ENCODE measurements at places on chromosomes 4 and X.

DNA sequence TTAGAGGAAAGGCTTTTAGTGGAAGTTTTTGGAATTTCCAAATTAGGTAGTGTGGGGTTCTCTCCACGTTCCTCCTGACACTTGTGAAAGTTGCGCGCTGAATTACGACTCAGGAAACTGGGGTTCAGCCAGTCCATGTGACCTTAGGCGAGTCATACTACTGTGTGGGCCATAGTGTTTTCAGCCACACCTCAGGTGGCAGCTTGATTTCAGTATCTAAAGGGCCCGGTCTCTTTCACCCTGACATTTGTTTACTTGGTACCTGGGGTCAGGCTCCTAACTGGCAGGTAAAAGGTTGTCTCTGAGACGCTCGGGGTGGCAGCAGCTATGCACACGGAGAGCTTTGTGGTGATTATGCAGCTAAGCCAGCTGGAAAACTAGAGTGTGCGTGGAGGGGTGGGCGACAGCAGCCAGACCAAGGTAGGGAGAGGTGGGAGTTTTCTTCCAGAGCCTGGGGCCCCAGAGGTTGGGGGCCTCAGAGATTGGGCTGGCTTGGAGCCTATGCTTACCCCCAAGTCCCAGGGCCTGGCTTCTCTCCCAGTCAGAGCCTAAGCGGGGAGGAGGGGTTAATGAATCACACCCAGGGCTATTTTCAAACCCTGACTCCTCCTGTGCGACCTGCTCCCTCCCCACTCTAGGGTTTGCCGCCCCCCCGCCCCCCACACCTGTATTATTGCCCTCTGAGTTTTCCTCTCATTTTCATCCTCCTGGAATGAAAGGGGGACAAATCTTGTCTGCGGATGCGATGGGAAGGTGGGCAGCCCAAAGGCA, 47.2 kb downstream of the STARD8 start:
- no peak for DNase-seq

DNA sequence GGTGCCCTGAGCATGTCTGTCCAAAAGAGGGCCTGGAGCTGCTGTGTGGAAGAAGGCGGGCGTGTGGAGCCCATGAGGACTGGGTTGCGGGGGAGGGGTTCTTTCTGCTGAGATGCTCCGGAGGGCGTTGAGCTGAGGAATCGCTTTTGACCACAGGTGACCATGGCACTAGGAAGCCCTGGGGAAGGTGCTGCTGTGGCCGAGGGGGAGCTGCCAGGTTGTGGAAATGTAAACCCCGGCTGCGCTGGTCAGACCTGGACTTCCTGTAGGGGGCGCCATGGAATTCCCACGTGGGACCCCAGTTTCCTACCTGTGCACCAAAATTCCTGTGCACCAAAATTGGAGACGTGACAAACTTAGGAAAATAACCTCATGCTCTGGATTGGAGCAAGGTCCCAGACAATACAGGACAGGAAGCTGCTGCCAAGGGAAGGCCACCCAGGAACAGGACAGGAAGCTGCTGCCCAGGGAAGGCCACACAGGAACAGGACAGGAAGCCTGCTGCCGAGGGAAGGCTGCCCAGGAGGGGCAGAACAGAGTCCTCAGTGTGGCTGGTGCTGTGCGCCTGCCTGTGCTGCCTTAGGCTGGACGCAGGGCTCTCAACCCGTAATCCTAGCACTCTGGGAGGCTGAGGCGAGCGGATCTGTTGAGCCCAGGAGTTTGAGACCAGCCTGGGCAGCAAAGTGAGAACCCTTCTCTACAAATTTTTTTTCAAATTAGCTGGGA, 28.4 kb upstream of the UVSSA start:
- no peak for DNase-seq

- no peak for DNase-seq
Observed at GRCh38 chr4:123804196-123804721, 407.7 kb downstream of the SPRY1 start.

DNA sequence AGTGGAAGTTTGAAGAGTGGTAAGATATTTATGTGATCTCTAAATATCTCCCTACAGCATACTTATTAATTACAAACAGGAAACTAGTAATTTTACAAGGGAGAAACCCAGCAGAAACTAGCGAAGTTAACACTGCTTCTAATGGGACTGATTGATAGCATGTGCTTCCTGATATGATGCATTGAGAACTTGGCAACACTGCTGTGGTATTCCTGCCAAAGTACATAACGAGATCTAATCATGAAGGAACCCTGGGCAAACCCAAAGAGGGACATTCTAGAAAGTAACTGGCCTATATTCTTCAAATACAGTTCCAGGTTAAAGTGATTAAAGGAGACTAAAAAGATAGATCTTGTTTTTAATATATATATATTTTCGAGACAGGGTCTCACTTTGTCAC, 4.6 kb upstream of the GPR34 start:
- no peak for DNase-seq

- no peak for DNase-seq
Observed at GRCh38 chr4:32624943-32625603, 1904.9 kb downstream of the PCDH7 start.

GRCh38 chr4:14841801-14842768, 160.2 kb upstream of the CPEB2 start:
- DNase-seq: no peak

GRCh38 chr4:48664938-48665337, 115.1 kb downstream of the FRYL start:
- no peak for DNase-seq

GRCh38 chrX:109830157-109830703, 97.2 kb upstream of the ACSL4 start:
- DNase-seq: no peak

GRCh38 chr4:18798123-18798522, 776.6 kb upstream of the LCORL start:
- DNase-seq: no peak

DNA sequence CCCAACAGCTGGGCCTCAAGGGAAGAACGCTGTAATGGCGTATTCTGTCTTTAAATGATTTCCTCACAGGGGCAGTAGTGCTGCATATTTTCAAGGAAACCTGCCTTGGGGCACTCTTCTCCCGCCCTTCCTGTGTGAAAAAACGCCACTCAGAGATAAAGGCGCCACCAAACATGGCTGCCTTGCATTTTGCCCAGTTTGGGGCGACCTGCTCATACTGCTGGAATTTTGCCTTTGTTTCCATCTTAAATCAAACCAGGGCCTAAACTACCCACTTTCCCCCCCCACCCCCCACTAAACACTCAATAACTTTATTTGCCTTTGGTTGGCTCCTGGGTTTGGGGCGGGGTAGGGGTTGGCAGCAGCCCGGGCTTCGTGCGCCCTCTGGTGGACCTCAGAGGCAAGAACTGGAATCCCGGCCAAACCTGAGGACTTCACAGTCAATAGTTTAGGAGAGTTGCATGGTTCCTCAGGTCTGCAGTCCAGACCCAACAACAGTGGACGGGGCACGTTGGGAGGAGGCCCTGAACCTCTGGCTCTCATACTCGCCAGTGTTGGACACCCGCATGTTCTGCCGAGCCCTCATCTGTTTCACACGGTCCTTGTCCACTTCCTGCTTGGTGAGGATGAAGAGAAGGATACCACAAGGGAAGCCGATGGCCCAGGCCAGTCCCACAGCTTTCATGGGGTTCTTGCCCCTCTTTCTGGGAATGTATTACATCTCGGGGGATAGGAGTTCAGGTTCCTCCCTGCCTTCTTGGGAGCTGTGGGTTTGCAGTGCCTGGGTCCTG, 220.1 kb upstream of the STK26 start:
- DNase-seq: no peak

GRCh38 chr4:15182600-15183220, 180.4 kb downstream of the CPEB2 start:
- no peak for DNase-seq

DNA sequence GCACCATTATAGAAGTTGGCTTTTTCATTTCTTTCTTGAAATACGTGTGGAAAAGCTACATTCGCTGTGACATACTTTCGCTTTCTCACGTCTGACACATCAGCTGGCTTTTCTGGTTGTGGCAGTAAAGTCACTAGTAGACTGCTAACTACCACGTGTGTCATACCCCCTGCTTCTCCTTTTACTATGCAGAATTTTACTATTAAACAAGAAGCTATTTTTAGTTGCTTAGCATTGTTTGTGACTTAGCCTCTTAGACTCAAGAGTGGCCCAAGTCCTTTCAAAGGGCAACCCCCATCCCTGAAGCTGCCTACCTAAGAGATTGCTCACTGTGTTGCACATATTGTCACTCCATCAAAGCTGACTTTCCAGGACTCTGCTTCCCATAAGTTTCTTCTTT, 2.1 kb upstream of the IL2 start:
- DNase-seq: no peak

DNA sequence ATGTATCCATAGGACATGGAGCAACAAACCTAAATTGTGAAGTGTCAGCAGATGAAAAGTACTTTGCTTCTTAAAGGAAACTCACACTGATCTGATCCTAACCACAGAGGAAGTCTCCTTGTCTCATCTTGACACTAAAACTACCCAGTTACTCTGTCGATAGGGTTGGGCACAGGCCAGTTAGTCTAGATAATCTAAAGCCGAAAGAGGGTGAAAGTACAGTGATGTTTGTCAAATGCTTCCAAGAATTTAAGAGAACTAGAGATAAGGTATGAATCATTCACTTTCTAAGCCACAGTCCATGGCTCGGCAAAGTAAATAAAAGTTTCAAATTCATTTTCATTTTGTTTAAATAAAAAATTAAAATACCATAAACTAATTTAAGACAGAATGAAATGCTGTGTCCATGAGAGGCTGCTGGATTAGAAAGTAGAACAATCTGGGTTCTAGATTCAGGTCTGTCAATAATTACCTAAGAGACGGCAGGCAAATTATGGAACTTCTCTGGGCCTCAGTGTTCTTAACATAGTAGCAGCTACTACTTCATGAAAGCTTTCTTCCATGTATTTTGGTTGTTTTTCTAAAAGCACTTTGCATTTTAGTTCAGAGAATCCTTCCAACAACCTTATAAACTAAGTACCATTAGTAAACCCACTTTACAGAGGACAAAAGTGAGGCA, 176.7 kb downstream of the LDB2 start:
- no peak for DNase-seq

GRCh38 chrX:115616943-115617563, 56.1 kb downstream of the PLS3 start:
- no peak for DNase-seq

GRCh38 chrX:116238567-116239255, 68.2 kb downstream of the AGTR2 start:
- DNase-seq: no peak

- DNase-seq: no peak
Observed at GRCh38 chr4:35253331-35253730, 991.0 kb downstream of the ARAP2 start.

DNA sequence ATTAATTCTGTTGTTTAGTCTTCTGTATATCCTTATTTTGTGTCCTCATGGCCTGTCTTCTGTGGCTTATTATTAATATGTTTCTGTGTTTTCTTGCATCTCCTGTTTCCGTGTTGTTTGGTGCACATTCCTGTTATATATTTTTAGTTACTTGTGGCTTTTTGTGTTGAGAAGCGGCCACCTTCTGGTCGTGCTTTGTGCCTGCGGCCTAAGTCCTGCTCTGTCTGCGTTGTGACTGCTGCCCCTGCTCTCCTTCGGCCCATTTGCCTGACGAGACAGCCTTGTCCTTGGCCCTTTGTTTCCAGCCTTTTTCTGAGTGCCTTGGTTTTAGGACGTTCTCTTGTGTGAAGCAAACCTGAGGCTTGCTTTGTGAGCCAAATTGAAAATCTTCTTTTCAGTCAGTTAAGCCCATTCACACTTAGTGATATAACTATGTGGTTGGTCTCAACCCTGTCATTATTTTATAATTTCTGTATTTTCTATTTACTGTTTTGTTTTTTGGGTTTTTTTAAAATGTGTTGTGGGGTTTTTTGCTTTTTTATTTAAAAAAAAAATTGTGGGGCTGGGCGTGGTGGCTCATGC, 43.8 kb downstream of the TNIP2 start:
- DNase-seq: no peak

GRCh38 chr4:29717287-29718057, 1002.7 kb upstream of the PCDH7 start:
- no peak for DNase-seq

GRCh38 chr4:27206009-27206408, 345.4 kb downstream of the STIM2 start:
- DNase-seq: no peak

DNA sequence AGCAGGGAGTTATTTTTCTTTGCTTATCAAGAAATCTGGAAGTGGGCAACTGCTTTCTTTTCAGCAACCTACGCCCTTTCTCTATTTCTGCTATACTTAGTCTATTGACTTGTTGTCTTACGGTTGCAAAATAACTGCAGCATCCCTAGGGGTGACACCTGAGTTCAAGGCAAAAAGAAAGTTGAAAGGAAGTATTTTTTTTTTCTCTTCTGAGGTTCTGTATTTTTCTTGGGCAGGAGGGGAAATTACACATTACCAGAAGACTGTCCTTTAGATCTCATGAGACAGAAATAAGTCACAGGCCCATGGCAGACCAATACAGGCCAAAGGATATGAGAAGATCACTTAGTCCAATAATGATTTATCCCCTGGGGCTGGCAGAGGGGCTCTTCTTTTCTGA, 204.7 kb upstream of the CASK start:
- DNase-seq: no peak

DNA sequence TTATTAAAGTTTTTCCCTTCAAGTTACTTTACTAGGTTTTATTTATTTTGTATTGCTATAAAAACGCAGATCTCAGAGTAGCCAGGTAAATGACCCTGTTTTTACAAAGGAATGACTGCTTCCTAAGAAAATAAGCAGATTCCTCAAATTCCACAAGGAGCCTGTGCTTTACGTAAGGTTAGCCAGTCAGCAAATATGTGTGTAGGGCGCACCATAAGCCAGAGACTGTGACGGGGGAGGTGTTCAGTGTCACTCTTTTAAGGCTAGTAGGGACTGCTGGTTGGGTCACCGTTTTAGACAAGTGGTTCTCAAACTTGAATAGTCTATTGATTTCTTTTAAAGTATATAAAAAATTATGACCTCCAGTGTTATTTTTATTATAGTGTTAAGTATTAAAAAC, 119.9 kb downstream of the ANK2 start:
- DNase-seq: no peak

GRCh38 chr4:21001490-21001889, 301.2 kb downstream of the PACRGL start:
- no peak for DNase-seq

GRCh38 chr4:65033899-65034298, 624.6 kb upstream of the TECRL start:
- DNase-seq: no peak

- no peak for DNase-seq
Observed at GRCh38 chrX:16005917-16006316, 117.4 kb upstream of the GRPR start.

All from stimulated activated CD4-positive, alpha-beta T cell treated with anti-CD3 and anti-CD28 coated beads, Interleukin-1b, Interleukin-23, amount 100 ng/mL, for 1 hour (primary cell).